ENCODE measurements at places on chromosomes 6 and 20.

DNA sequence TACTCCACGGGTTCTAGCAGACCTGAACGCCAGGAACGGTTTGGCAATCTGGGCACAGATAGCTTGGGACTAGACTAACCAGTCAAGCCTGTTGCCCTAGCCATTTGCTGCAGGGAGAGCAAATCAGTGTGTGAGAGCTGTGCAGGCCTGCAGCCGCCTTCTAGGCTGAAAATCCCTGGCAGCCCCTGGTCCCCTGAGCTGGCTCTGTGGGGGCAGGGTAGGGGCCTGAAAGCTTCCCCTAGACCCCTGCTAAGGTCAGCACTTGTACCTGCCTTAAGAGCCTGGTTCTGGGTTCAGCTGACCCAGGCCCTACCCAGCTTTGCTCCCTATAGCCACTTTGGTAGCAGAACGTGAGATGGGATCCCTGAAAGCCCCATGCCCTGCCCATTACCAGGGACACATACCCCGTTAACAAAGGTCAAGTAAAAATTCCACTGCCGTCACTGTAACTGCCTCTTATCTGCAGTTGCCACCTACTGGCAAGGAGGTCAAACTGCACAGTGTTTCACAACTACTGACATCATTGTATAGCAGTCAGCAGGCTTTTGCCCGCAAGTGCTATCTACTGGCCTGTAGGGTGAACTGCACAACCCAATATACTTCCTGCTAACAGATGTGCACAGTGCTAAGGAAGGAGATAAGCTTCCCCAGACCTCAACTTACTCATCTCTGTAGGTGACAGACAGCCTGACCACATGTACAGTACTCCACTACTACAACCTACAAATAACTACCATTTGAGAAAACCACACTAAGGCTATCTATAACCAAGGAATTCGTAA, 95.1 kb upstream of the OLIG3 start:
- DNase-seq = no peak

GRCh38 chr20:51953731-51954340, 151.5 kb upstream of the SALL4 start:
- DNase-seq = no peak

DNA sequence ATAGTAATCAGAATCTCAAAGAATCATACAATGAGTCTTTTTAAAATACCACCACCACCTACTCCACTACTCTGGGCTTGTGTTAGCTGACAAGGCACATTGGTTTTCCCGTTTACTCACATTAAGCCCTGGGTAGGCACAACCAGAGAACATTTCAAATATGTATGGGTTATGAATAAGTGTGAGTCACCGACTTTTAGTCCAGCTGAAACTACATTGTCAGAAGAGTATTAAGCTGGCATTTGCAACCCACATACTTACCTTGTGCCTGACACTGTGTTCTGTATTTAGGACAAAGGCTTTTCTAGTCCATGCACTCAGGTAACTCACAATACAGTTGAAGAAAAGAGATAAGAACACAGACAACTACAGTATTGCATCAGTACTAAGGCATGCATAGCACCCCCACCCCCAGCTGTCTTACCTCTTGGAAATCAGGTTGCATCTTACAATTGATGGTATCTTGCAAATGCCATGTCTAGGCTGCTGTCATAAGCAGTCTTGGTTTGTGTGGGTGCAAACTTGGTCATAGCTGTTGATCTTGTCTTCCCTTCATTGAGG, 40.3 kb upstream of the AHI1 start:
- DNase-seq = no peak

DNA sequence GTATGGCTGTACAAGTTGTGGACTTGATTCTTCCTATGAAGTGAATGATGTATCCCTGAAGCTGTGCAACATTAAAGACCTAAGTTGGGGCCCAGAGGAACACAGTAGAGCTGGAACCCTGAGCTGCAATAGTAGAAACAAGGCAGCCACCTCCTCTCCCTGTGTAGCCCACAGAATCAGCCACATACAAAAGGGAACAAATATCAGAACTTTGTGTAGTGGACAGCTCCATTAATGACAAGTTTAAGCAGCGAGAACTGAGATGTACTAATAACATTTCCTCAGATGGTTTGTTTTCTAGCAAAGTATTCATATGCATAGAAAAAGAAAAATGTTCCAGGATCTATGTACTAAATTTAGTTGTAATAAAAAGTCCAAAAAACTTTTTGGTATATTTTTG, 19.2 kb downstream of the PHACTR1 start:
- DNase-seq = no peak

- DNase-seq = no peak
These were observed 182.8 kb downstream of the ZMYND8 start for GRCh38 chr20:47173596-47174216.

GRCh38 chr6:155248008-155249001, 15.5 kb upstream of the CLDN20 start:
- peak; percentile 15 for DNase-seq

DNA sequence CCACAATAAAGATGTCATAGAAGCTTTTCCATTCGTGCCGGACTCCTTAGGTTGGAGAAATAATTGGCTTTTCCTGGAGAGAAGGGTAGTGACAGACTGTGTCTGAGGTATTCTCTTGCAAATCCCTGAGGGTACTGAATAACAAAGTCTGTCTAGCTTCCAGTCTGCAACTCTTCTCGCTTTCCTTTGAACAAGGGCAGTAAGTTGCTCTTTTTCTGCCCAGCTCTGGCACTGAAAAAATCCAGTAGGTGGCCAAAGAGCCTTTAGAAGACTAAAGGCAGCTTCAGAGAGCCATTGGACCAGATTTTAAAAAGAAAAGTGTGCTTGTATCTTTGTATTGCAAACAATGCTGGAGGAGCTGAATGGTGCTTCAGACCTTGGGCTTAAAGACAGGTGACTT, 20.7 kb upstream of the RREB1 start:
- DNase-seq = no peak

GRCh38 chr6:6891125-6891721, 216.5 kb upstream of the RREB1 start:
- no peak for DNase-seq

DNA sequence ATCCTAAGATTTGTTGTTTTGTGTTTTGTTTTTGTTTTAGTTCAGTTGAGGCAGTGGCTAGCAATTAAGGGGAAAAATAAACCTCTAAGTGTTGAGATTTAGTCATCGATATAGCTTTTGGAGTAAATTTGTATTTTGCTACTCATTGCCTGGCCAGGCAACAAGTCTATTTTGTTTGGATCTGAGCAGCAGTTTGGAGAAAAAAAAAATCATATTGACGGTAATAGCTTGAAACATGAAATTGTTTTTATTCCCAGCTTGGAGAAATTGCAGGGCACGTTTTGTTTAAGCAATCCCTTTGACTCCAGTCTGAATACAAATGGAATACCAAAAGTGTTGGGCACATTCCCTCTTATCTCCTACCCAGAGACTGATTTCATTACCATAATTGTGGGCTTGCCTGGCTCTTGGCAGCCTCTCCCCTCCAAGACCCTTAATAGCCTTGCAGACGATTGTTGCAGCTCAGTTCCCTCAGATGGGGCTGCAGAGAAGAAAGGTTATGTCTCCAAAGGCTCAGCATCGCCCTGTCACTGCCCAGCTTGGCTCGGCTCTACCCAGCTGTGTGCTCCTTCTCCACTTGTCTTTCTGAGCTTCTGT, 56.0 kb downstream of the ISM1 start:
- DNase-seq = no peak

DNA sequence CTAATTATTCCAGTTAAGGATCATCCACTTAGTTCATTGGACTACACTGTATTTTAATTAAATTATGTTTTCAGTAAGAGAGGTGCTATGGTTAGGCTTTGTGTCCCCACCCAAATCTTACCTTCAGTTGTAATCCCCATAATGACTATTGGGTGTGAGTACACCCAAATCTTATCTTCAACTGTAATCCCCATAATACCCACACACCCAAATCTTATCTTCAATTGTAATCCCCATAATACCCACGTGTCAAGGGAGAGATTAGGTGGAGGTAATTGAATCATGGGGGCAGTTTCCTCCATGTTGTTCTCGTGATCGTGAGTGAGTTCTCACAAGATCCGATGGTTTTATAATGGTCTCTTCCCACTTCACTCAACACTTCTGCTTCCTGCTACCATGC, 208.0 kb upstream of the PHACTR1 start:
- DNase-seq = no peak

- DNase-seq = no peak
These were observed 32.7 kb downstream of the LYRM2 start for GRCh38 chr6:89605861-89606260.

- DNase-seq = no peak
These were observed 51.0 kb upstream of the ZFP64 start for GRCh38 chr20:52242237-52243230.

DNA sequence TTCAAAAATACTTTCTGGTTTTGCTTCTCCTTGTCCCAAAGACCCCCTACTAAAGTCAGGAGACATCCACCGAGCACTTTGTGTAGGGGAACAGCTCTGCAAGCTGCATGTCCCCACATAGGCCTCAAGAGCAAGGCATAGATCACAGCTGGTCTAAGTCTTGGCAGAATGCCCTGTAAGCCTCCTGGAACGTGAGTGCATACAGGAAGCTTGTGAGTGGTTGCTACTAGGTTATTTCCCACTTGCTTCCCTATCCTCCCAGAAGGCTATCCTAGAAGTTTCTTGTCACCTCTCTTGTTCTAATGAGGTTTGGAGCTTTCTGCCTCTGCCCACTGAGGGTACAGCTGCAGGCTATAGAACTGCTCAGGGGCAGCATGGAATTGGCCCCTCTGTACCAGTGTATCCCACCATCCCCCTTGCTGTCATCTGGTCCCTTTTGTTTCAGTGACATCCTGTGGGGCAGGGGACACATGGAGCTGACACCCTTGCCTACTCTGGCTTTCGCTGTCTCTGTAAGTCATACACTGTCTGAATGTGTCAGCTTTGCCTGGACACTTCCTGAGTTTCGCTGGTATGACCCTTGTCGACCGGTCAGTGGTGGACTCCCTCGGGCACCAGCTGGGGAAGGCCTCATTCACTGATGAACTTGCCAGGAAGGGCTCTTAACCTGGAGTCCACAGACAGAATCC, 35.6 kb upstream of the KCNK16 start:
- DNase-seq = no peak

DNA sequence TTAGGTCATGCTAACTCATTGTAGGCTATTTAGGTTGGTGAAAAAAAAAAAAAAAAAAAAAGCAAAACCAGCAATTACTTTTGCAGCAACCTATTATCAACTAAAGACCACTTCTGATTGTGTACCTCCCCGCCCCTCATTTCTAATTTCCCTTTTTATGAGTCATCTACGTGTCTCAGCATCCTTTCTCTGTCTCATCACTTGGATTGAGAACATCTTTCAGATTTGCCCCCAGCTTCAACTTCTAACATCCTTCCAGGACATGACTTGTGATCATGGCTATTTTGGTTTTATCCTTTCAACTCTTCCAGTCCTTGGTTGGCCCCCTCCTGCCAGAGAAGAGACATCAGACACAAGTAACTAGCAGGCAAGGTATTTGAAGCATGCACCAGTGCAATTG, 156.7 kb upstream of the CCN2 start:
- DNase-seq = no peak

DNA sequence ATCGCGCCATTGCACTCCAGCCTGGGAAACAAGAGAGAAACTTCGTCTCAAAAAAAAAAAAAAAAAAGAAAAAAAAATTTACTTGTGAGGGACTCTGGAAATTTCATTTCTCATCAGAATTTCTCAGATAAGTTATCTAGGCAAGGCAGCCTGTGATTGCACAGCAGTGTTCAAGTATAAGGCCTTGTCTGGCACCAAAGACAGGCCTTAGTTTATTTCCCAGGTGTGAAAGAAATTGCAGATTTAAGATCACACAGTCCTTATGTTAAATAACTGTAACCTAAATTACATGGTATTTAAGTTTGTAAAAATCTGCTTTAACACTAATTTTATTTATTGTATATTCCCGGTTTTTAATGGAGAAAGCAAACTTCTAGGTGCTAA, 34.8 kb downstream of the HFE start:
- DNase-seq = no peak

- DNase-seq = no peak
These were observed 6.7 kb downstream of the SNAI1 start for GRCh38 chr20:49989234-49990065.

DNA sequence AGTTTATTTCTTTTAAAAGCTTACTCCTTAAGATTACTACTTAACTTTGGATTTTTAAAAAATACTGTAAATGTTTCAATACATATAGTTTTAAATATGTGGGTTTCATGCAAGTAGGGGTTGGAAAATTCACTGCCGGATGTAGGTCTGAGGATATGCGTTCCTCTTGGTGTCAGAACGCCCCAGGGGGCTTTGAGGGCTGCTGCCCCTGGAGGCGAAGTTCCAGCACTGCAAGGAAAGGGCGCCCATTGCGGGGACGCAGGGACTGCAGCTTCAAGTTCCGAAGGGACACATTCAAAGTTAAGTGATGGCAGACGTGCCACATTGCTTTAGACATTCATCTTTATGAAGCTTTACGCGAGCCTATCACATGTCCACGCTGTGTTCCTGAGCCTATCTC, 152.9 kb downstream of the SOD2 start:
- DNase-seq = no peak

- DNase-seq = no peak
These were observed 20.5 kb downstream of the CAPN11 start for GRCh38 chr6:44179072-44179536.

DNA sequence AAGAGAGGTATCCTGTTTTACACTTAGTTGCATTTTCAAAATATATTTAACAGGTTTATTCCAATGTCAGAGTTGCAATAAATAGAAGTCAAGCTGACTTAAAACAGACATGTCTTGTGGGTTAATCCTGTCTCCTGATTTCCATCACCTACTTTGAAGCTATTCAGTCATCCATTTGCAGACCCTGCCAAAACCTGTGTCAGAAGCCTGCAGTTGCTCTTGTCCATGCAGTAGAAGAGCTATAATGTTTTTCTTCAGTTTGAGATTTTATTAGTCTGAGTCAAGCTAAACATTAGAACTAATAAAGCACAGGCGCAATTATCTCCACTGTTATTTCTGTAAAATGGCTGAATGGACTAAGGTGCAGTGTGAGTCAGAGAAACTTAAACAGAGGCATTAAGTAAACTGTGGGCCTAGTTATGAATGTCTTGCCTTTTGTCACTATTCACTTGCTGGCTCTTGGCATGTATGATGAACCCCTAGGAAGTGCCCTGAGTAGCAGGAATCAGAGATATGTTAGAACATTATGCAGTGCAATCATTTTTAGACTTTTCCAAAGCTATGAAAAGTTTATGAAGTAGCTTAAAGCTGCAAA, 11.0 kb upstream of the HDGFL1 start:
- DNase-seq = no peak

GRCh38 chr20:753897-754635, 14.2 kb downstream of the SLC52A3 start:
- no peak for DNase-seq

GRCh38 chr6:132675002-132675401, 16.0 kb upstream of the TAAR1 start:
- DNase-seq = no peak

GRCh38 chr6:167005350-167006159, 6.4 kb downstream of the CEP43 start:
- no peak for DNase-seq

GRCh38 chr6:24660105-24660504, 6.6 kb downstream of the TDP2 start:
- no peak for DNase-seq
